ENCODE measurements at places on chromosomes 12 and 14. TPM values are rescaled to one million over a fixed set of nuclear protein-coding genes. Genes with fewer than 3 reads are reported as not detected.

Gene AKAP5
- 0.13 TPM for total RNA-seq

Gene HHIPL1
- 1.4 TPM for total RNA-seq

DNA sequence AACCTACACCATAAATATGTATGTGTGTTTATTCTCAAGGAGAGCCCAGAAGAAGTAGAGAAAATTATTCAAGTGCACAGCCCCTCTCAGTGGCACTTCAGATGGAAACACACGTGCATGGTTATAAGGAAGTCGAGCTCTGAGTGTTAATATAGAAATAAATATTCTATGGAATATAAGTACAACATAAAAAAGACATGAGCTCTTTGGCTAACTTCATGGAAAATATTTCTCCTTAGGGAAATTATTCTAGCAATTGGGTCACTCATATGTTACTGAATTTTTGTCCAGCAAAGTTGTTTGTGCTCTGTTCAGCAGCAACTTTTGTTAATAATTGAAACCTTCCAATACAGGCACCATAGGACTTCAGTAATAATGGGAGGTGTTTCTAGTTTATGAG, 939.0 kb downstream of the LRFN5 start:
- DNase-seq: no peak

DNA sequence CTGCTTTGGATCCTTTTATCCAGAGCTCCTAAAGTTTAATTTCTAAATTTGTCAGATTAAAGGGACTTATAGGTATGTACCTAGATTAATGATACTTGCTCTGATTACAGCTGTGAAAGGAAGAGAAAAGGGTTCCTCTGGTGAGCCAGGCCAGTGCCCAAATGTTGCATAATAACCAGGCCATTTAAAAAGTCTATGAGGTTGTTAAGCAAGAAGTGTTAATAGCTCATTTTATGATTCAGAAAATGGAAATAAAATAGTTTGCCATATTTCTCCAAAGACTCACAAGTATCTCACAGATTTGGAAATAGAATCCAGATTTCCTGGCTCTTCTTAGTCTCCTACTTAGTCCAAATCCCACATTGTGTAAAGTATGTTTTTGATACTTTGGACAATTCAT, 67.6 kb downstream of the SLC38A6 start:
- no peak for DNase-seq

- no peak for DNase-seq
Observed at GRCh38 chr12:52243259-52243855, 10.3 kb downstream of the KRT7 start.

- DNase-seq: no peak
Observed at GRCh38 chr12:31315784-31316465, 10.0 kb downstream of the SINHCAF start.

DNA sequence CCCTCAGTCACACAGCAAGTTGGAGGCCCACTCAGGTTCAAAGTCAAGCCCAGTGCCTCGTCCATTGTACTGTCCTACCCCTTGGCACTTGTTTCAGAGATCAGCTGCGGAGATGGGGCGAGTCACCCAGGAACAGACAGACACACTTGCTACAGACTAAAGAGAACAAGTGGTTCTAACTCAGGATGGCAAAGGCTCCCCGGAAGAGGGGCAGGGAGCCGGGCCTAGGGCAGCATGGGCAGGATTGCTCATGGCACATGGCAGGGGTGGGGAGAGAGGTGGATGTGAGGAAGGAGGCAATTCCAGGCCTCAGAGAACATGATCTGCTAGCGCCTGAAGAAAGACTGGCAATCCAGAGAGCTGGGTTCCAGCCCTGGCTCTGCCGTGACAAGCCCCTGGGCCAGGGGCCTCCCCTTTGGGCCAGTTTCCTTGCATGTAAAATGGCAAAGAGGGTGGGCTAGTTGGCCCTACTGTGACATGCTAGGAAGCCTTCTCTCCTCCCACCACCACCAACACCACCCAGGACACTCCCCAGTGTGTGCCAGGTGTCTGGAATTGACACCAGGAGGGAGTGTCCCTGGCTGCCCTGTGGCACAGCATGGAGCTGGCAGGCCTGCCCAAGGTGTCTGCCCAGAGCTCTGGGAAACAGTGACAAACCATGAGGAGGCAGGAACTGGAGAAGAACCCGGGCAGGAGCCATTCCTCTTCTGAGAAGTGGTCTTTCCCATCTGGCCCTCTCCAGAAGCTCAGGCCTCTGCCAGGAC, 24.0 kb upstream of the IRF2BPL start:
- DNase-seq: no peak

DNA sequence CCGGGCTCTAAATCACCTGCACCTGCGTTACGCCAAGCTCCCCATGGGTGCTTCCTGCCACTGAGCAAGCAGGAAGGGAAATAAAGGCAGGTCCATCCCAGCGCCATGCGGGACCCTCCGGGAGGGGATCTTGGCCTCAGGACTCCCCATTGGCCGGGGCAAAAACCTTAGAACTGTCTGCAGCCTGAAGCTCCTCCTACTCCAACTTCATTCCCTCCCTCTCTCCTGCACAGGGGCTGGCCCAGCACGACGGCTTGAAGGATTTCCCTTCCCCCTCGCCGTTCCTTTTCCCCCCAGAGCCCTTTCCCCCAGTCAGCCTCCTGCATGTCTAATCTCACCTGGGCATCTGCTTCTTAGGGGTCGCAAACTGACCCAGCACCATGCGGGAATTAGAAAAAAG, 137.2 kb upstream of the NCOR2 start:
- DNase-seq: no peak

DNA sequence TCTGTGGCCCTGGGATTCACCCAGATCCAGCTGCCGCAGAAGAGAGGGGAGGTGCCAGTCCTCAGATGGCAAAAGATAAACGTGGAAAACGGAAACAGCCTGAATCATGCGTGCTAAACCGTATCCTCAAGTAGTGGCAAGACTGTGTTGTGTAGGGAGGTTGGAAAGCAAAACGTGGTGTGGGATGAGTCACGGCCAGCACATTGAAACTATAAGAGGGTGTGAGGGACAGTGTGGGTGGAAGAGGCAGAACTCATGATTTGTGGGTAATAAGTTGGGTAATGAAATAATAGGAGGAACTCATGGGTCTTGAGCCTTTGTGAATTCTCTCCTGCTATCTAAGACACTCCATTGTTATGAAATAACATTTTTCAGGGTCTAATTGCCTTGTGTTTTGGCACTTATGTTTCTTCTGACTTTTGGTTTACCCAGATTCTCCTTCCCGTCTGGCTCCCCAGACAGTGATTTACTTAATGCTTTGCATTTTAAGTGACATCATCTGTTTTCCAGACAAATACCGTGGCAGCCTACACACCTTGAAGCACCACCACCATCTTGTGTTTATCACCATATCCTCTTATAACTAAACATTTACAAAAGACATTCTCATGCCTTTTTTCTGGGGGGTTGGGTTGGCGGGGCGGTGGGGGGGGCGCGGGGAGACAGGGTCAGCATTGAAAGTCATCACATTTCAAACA, 62.3 kb upstream of the PTCSC3 start:
- peak; percentile 26 for DNase-seq

GRCh38 chr12:51823875-51824565, 24.5 kb downstream of the FIGNL2 start:
- DNase-seq: peak; percentile 74

DNA sequence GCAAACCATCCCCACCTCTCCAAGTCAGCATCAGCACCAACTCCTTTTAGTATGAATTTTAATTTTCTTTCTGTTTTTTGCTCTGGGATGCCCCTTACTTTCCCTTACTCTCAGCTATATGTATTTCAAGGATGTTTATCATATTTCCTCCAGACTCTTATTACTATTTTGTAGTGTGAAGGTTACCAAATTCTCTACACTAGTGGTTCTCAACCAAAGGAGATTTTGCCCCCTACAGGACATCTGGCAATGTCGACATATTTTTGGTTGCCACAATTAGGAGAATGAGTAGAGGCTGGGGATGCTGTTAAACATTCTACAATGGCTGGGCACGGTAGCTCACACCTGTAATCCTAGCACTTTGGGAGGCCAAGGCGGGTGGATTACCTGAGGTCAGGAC, 29.1 kb upstream of the SOS2 start:
- peak; percentile 21 for DNase-seq

DNA sequence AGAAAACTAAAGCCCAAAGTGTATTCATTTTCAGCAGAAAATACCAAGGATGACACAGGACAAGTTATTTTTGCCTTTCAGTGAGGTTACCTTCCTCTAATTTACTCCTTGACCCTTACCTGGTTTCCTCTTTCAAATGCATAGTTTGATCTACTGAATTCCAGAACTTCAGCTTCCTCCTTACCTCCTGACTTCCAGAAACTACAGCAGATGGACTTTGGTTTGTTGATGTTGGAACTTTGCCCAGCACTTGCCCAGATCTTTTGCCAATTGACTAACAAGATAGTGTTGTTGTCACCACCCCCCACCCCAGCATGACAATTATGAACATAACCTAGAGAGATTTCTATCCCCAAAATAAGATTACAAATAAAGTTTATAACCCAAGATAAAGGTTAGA, 63.2 kb downstream of the NAV3 start:
- DNase-seq: peak; percentile 83

DNA sequence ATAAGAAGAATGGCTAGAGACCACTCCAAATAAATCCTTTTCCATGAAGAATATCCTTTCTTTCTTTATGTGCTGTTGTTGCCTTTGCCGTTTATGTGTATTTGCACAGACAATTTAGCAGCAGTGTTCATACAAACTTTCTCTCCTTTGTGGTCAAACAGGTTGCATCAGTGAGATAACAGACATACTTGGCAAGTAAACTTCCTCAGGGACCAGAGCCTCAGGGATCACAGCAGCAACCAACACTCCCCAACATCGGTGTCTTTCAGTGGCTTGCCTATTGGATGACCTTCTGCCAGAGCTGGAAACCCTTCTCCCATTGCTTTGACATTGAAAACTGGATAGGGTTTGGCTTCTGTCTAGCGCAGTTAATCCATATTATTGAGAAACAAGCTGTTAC, 252.2 kb downstream of the BTG1 start:
- DNase-seq: no peak

DNA sequence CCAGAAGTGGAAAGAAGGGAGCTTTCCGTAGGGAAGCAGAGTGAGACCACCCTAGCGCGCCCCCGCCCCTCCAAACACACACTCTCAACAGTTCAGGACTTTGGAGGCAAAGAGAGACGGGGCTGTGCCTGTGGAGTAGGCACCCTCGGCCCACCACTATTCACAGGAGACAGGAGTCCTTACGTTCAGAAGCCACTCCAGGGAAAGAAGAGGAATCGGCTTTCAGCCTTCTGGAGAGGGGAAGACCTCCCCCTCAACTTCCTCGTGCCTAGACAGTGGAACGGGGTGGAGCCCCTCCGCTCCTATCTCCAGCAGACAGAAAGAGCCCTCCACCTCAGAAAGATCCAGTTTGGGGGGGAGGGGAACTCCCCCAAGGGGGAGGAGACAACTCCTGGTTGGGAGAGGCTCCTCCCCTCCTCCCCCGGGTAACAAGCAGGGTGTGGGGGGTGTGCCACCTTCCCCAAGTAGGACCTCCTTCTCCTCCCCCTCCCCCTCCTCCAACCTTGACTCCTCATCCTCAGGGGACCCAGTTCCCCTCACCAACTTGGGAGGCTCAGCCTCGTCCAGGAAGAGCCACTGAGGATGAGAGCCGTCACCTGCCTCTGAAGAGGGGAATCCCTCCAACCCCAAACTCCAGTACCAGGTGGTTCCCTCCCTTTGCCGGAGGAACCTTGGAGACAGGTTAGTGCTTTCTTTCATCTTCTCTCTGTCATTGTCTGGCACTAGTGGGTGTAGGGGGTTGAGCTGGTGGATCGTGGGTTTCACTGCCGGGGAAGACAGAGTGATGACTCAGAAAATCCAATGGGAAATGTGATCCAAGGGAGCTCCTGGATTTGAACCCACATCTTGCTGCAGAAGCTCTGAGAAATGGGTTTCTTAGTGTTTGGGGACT, 883 bp downstream of the FOXJ2 start:
- peak; percentile 50 for DNase-seq

All from dermis microvascular lymphatic vessel endothelial cell (primary cell).